ENCODE measurements at places on chromosomes 13 and 19.

DNA sequence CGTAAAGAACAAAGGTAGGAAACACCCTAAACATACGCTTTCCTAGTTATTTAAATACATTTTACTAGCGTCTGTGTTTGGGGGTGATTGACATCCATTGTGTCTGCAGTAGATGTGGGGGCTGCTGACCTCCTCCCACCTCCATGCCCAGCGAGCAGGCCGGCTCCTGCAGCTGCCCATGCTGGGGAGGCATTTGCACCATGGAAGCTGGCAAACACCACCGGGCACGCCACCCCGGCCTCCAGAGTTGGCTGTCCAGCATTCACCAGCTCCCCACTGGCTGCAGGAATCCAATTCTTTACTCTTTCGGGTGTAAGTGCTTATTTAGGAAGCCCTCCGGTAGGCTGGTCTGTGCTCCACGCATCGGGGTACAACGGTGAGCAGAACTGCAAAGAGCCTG lies 115.4 kb upstream of the USP29 start:
- DNase-seq, result no peak

GRCh38 chr19:31910224-31910623 lies 435.2 kb upstream of the ZNF507 start:
- no peak for DNase-seq

GRCh38 chr13:42114278-42114677 lies 65.8 kb downstream of the DGKH start:
- DNase-seq, result no peak

- DNase-seq, result peak; percentile 63
Measured at GRCh38 chr19:8615813-8616596, 5.5 kb upstream of the ADAMTS10 start.

DNA sequence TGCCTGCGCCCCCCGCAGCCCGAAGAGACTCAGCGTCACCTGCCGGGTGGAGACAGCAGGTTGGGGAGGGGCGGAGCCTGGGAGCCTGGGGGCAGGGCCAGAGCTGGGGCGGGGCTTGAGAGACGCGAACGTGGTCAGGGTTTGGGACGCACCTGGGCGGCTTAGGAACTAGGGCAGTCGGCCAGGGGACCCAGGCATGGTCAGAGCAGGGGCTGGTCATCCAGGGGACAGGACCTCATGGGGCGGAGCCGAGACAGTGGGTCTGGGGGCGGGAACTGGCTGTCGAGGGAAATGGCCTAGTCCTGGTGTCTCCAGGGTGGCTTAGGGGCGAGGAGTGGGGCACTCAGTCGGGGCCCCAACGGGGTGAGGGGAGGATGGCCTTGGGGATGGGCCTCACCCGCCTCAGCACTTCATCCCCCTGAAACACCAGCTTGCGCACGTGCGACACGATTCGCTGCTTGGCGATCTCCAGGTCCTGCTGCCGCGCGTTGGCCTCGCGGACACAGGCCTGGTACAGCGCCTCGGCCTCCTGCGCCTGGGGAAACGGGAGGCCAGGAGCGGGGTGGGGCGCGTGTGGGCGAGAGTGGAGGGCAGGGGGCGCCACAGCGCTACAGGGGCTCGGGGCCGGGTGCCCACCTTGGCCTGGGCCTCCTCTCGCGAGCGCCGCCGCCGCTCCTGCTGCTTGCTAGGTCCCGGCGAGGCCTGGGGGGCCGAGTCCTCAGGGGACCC lies 5.8 kb downstream of the GMIP start:
- DNase-seq, result no peak

Data from CD4-positive, alpha-beta T cell treated with Interleukin-12 subunit alpha and Interleukin-12 subunit beta, for 1 hour (primary cell).